Neural crest cell (in vitro differentiated cells): ENCODE measurements at places on chromosomes 6 and 20. TPM values are rescaled to one million over a fixed set of nuclear protein-coding genes. Genes with fewer than 3 reads are reported as not detected.

Gene LGSN
- total RNA-seq: not detected in 2 replicates

Gene BANF2
- not detected in 2 replicates for total RNA-seq

Gene TGM2
- total RNA-seq: 1.2 and 1.4 TPM in 2 replicates

Gene MOG
- total RNA-seq: not detected in 2 replicates

Gene LTA
- total RNA-seq: 0.26 and 0.36 TPM in 2 replicates

Gene RNASET2
- total RNA-seq: 15.3 and 17.7 TPM in 2 replicates

Gene VWA7
- 2.0 and 2.7 TPM in 2 replicates for total RNA-seq

Gene HEY2
- 10.8 and 11.6 TPM in 2 replicates for total RNA-seq

Gene NHLRC1
- total RNA-seq: 0.72 and 0.93 TPM in 2 replicates

Gene SLC26A8
- total RNA-seq: 0.14 and 0.33 TPM in 2 replicates

Gene HBS1L
- 82.6 and 83.3 TPM in 2 replicates for total RNA-seq

Gene ARMH2
- not detected in 2 replicates for total RNA-seq

Gene PTK7
- 101 and 106 TPM in 2 replicates for total RNA-seq

Gene PEX6
- 21.7 and 22.5 TPM in 2 replicates for total RNA-seq

Gene THBD
- 0.12 and 0.16 TPM in 2 replicates for total RNA-seq

Gene CENPW
- 69.2 and 71.0 TPM in 2 replicates for total RNA-seq

Gene MUC21
- not detected in 2 replicates for total RNA-seq

Gene ZKSCAN8
- total RNA-seq: 37.9 and 40.1 TPM in 2 replicates

Gene USP49
- total RNA-seq: 25.1 and 29.0 TPM in 2 replicates

Gene SEMG1
- not detected in 2 replicates for total RNA-seq

Gene MCCD1
- not detected in 2 replicates for total RNA-seq

Gene GSTA1
- not detected in 2 replicates for total RNA-seq

Gene CALHM6
- 1.3 and 4.6 TPM in 2 replicates for total RNA-seq

Gene CHMP4B
- 97.2 and 98.5 TPM in 2 replicates for total RNA-seq

Gene HMGCLL1
- total RNA-seq: 0.73 and 0.75 TPM in 2 replicates

Gene SGK2
- total RNA-seq: 1.0 and 1.6 TPM in 2 replicates

Gene SIRPG
- total RNA-seq: not detected in 2 replicates

Gene TFAP2B
- total RNA-seq: 66.1 and 73.3 TPM in 2 replicates

Gene HLA-DQB1
- 0.18 and 0.23 TPM in 2 replicates for total RNA-seq

Gene F13A1
- total RNA-seq: 0.39 and 0.70 TPM in 2 replicates

Gene OXT
- total RNA-seq: not detected in 2 replicates

Gene VSX1
- 3.8 and 4.2 TPM in 2 replicates for total RNA-seq

Gene TBXT
- not detected in 2 replicates for total RNA-seq

Gene RCAN2
- 3.6 TPM in 2 replicates for total RNA-seq

Gene EYS
- total RNA-seq: 0.40 and 0.48 TPM in 2 replicates

Gene SNX21
- 16.8 and 19.4 TPM in 2 replicates for total RNA-seq

Gene TEAD3
- 18.0 and 19.2 TPM in 2 replicates for total RNA-seq

Gene GRM1
- 0.20 and 0.63 TPM in 2 replicates for total RNA-seq

Gene WFDC10B
- total RNA-seq: not detected in 2 replicates

Gene FAM217B
- 47.9 and 49.9 TPM in 2 replicates for total RNA-seq

Gene MYT1
- 4.0 and 4.3 TPM in 2 replicates for total RNA-seq

Gene CCN6
- not detected in 2 replicates for total RNA-seq

Gene HLA-C
- 70.4 and 72.4 TPM in 2 replicates for total RNA-seq

Gene MSH5
- total RNA-seq: 79.5 and 86.2 TPM in 2 replicates

Gene LY6G5B
- 24.0 and 24.2 TPM in 2 replicates for total RNA-seq

Gene SLC35D3
- total RNA-seq: not detected in 2 replicates

Gene PCK1
- total RNA-seq: not detected in 2 replicates

Gene UBE2C
- 202 and 212 TPM in 2 replicates for total RNA-seq
